ENCODE measurements at places on chromosomes 4 and X.

DNA sequence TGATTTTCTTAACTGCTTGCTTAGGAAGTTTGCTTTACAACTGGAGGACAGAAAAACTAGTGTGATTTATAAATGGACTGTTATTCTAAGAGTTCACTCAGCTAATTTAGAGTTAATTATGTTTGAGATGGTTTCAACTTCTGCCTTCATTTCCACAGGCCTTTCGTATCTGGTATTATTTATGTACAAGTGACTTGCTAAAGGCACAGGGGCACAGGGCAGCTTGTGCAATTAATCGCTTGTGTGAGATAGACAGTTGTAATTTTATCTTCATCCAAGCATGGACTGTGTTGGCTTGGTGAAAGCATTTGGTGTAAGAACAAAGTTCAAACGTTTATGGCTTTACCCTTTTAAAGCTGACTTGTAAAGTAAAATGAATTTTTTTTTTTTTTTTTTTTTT, 38.3 kb downstream of the GPAT3 start:
- DNase-seq = no peak

GRCh38 chr4:86560447-86560846, 33.7 kb upstream of the PTPN13 start:
- DNase-seq = no peak

DNA sequence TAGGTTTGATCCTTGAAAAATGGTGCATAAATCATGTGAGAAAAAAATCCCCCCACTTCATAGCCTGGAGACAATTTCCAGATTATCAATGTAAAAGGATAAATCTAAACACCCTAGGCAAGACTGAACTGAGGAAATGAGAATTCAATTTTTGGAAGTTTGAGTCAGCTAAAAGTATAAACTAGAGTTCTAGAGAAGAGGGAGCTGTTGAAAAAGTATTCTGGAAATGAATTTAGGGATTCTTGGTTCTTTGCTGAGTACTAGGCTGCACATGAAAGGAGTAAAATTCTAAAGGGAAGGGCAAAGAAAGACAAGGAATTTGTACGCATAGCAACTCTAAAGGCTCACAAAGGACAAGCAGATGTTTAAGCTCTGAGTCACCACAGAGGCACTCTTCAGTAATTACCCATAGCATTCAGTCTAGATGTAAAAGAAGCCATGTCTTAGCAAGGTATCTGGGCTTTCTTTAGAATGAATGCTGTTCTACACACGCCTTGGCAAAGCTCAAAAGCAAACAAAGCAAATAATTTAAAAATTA, 896.5 kb downstream of the PDHA2 start:
- no peak for DNase-seq

DNA sequence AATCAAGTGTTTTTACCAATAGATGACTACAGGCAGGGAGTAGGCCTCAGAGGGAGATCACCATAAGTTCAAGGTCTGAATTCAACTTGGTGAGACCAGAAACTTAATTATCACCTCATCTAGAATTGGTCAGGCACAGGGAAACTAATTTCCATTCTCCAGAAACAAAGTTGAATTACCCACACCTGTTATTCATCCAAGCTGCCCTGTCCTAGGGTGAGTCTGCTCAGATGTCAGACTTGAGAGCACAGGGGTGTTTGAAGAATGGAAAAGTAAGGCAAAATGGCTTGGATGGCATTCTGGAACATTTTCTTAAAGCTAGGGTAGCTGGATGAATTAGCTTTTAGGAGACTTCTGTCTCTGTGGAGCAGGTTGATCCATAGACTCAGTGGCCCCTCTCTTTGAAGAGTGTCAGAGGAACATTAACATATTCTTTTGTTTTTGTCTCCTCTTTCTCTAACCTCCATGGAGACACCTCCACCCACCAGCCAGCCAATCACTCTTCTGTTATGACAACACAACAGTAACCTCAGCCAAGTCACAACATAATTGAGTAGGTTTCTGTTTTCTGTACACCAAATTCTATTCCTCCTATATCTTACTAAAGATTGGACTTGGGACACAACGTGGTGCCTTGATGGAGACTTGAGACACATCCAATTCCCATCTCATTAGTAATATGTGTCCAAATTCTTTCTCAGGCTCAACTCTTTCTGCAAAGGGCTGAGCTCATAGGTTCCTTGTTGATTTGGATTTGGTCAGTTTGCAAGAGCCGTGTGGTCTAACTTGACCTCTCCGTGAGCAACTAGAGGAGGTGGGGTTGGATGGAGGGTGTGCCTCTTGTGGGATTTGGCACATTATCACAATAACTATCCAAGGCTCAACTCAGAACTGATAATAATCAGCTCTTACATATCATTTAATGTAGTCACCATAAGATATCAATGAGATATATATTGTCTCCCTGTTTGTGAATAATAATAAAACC, 45.1 kb downstream of the VSIG4 start:
- DNase-seq = no peak

DNA sequence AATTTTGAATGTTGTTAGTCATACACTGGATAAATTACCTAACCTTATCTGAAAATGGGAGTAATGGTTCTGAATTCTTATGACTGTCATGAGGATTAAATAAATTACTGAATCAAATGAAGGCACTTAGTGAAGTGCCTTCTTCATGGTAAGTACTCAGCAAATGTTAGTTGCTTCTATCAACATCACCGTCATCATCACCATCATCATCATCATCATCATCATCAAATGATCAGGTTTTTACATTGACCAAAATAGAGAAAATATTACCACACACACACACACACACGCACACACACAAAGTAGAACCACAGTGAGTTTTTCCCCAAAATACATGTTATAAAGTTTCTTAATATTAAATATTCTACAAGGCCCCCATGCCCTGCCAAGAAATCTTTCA, 368.3 kb upstream of the FGF13 start:
- DNase-seq = no peak

GRCh38 chr4:6938237-6938636, 28.6 kb downstream of the TBC1D14 start:
- DNase-seq = no peak

DNA sequence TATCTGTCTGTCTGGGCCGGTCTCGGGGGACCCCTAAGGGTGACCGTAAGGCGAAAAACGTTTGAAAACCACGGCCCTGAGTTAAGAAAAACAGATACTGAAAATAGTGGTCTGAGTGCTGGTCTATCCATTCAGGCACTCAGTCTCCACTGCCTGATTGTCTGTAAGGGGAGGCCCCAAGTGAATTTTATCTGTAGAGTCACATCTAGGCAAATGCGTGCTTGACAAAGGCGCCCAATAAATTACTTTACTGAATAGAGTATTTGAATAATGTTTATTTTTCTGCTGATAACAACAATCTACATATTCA, 465 bp downstream of the HNRNPH2 start:
- DNase-seq = no peak

DNA sequence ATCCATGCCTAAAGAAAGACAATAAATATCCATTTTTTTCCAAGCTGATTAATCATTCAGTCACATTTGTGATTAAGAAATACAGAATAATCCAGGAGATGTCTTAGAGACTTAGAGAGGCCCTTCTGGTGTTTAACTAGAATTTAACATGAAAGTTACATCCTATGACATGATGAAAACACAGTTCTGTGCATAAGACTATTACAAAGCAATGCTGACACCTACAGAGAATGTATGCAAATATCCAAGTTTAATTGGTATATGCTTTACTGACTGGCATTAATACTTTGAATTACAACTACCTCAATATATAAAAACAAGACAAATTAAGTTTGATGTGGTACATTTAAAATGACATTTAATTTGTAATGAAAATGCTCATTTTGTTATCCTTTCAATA, 17.8 kb upstream of the TLL1 start:
- DNase-seq = no peak

DNA sequence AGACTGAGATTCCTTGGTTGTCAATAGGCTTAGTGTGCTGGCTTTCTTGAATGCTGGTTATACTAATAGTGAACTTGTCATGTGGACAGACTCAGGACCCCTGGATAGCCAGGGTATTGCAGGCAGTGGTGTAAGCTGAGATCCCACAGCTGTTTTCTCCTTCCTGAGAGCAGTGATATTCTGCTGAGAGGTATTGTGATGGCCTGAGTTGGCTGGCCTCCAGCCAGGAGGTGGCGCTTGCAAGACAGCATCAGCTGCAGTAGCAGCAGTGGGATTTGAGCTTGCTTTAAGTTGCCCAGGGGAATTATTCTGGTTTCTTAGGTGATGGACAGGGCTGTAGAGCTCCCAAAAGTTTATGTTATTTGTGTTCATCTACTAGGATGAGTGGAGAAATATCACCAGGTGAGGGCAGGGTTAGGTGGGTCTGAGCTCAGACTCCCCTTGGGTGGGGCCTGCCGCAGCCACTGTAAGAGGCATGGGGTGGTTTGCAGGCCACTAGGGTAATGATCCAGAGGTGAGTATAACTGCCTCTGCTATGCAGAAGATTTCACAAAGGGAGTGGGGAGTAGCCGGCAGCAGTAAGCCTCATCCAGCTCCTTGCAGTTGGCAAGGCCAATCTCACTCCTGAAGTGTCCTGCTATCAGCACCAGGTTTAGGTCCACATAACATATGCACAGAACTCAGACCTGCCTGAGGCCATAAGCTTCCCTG, 66.2 kb downstream of the IL15 start:
- no peak for DNase-seq
